ENCODE measurements at places on chromosomes 2 and 18. TPM values are rescaled to one million over a fixed set of nuclear protein-coding genes. Genes with fewer than 3 reads are reported as not detected.

C2orf15 gene
- 0.58 TPM for total RNA-seq

ORC2 gene
- total RNA-seq, result 13.3 TPM

MROH2A gene
- total RNA-seq, result 0.22 TPM

CNGA3 gene
- 0.09 TPM for total RNA-seq

HOXD13 gene
- 0.19 TPM for total RNA-seq

CHAC2 gene
- 12.1 TPM for total RNA-seq

TNS1 gene
- 17.4 TPM for total RNA-seq

All from A549 treated with dexamethasone at 1 μM for 4 hours (cell line).